ENCODE measurements at places on chromosomes 13 and 19.
A peak's percentile ranks its signal among the peaks of the same experiment; 100 is the strongest.

DNA sequence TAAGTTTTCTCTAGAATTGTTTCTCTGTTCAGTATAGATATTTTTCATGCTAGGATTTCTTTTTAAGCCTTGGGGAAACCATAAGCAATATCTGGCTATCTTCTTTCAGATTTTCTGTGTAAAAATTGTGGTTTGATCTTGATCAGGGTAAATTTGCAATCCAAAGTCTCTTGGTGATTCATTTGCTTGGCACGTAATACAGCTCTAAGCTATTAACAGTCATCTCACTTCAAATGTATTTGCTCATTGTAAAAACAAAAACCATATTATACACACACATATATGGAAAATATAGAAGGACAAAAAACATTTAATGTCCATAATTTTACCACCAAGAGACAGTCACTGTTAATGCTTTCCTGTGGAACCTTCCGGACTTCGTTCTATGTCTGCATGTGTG lies 191.0 kb downstream of the SHISA2 start:
- DNase-seq = no peak

- peak; percentile 63 for DNase-seq
Measured at GRCh38 chr19:4369888-4370260, 26.5 kb downstream of the MPND start.

GRCh38 chr13:97975280-97975847 lies 21.9 kb downstream of the IPO5 start:
- no peak for DNase-seq

DNA sequence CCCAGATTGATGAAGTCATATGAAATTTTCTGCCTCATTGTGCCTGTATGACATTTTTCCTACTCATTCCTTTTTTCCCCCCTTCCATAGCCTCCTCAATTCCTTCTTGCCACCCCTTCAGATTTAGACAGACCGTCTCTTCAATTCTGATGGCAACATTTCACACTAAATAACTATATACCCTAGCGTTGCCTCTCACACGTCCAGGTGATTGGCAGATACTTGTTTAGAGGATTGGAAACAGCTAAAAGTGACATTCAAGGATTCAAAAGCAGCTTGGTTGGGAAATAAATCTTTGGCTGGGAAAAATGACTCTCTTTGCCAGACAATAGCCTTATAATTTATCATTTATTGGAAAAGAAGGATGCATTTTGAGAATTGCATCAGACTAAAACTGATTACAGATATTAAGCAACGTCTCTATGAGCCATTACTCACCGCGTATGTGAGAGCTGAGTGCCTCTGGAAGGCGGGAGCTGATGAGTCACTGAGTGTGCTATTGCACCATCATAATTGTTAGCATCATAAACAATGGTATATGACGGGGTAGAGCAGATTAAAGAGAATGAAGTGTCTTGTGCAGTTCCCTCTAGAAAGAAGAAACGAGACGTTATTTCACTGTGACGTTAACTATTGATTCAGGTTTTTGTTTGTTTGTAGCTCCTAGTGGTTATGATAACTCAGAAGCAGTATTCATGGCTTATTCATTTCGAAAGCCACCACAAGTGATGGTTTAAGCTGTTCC lies 61.1 kb upstream of the FAM216B start:
- no peak for DNase-seq

DNA sequence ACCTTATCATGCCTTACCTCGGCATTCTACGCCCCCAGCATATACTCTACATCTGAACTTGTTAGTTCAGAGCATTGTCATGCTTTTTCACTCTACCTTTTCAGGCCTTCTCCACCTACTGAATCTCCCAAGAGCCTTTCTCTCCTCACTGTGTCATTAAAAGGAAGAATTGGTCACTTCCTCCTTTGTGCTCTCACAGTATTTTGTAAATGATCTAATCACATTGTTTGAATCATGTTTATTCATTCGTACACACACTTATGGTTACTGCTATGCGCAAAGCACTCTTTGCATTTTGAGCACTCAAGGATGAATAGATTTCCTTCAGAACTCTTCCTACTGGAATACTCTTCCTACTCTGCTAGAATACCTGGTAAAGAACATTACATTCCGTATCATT lies 15.8 kb upstream of the ELF1 start:
- DNase-seq = no peak

DNA sequence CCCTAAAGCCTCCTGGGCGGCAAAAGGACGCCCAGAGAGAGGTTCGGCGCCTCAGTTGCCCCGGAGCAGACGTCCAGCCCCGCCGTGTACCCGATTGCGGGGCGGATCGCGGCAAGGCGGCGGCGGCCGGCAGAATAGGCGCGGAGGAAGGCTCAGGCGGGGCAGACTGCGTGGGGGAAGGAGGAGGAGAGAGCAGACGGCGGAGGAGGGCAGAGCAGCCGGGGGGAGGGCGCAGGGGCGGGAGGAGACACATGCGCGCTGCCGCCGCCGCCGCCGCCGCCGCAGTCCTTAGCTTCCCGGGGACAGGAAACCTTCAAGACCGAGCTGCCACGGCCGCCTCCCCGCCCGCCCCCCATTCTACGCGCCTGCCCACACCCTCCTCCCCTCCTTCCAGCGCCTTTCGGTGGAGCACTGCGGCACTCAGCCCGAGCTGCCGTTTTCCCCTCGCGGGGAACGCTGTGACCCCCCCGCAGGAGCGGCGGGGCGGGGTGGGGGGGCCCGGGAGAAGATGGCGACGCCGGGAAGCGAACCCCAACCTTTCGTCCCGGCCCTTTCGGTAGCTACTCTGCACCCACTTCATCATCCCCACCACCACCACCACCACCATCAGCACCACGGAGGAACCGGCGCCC lies at the start of gene LRCH1:
TSS of gene LRCH1 (plus strand) at position 282 of the 632 bp plus-strand sequence. CDS start at position 509, 227 bp downstream.
- DNase-seq = peak; percentile 88

DNA sequence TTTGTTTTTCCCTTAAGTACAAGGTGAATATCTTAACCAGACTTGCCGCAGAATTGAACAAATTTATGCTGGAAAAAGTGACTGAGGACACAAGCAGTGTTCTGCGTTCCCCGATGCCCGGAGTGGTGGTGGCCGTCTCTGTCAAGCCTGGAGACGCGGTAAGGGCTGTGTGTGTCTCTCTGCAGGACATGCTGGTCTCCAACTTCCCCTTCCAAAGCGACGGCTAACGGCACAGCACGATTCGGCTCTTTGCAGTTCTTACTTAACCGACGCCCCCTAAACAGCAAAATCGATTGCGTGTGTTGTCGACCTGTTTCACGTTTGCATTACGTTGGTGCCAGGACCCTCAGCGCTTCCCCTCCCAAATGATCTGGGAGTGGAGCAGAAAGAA lies 73.2 kb downstream of the GGACT start:
- no peak for DNase-seq

GRCh38 chr19:34838248-34838647 lies 65.2 kb upstream of the ZNF599 start:
- no peak for DNase-seq
